ENCODE measurements at places on chromosomes 11 and 22. TPM values are rescaled to one million over a fixed set of nuclear protein-coding genes. Genes with fewer than 3 reads are reported as not detected.

The FIBIN gene
- not detected for total RNA-seq

The MAPK8IP2 gene
- total RNA-seq, result 1.4 TPM

The NADSYN1 gene
- total RNA-seq, result 61.6 TPM

The TSSK2 gene
- not detected for total RNA-seq

The OR10A2 gene
- total RNA-seq, result not detected

The TSPAN32 gene
- total RNA-seq, result not detected

The XRRA1 gene
- 18.2 TPM for total RNA-seq

The MAP6 gene
- 1.9 TPM for total RNA-seq

The CYTH4 gene
- not detected for total RNA-seq

The ART5 gene
- total RNA-seq, result 9.1 TPM
